Stimulated activated CD8-positive, alpha-beta memory T cell treated with anti-CD3 and anti-CD28 coated beads, Interleukin-15, amount 100 ng/mL, for 4 hours (primary cell): ENCODE measurements at places on chromosomes 2 and 18.

GRCh38 chr2:189791338-189792042 is 7.2 kb downstream of the PMS1 start:
- no peak for DNase-seq

- no peak for DNase-seq
Measured at GRCh38 chr2:190843890-190844699, 36.5 kb upstream of the GLS start.

DNA sequence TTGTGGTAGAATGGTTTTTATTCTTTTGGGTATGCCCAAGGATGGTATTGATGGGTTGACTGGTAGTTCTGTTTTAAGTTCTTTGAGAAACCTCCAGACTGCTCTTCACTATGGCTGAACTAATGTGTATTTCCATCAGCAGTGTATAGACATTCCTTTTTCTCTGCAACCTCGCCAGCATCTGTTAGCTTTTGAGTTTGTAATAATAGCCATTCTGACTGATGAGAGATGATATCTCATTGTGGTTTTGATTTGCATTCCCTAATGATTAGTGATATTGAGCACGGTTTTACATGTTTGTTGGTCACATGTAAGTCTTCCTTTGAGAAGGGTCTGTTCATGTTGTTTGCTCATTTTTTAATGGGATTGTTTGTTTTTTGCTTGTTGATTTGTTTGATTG is 1348.7 kb upstream of the NXPH2 start:
- DNase-seq = no peak

GRCh38 chr2:212276813-212277212 is 261.8 kb downstream of the ERBB4 start:
- DNase-seq = no peak
